ENCODE measurements at places on chromosomes 3 and 15.

DNA sequence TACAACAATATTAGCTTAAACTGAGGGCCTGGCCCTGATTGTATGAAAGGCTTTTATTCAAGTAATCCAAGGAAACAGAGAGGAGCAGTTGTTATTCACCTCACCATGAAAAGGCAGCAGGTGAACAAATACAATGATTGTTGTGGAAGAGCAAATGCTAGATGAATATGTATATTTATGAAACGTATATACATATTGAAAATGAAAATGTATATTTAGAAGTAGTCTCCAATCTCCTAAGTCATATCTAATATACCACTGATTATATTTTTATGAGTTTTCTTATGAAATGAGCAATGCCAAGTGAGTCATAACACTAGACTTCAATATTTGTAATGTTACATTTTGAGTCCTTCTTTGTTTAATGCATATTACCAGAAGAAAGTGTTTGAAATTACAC is 116.2 kb upstream of the KCNMB2 start:
- no peak for DNase-seq

DNA sequence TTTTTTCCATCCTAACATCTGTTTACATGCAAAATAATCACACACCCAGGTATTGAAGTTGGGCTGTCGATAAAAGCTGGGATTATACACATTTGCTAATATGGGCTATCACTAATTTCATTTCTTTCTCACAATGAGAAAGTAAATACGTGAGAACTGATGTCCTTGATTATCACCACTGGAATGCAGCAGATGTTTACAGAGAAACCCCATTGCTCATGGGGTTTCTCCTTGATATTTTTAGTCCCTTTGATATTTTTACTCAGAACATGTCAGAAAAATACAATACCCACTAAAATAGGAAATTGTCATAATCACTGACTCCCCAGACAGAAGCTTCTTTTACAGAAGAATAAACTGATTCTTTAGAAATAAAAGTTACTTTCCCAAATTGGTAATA is 535.1 kb upstream of the CCDC54 start:
- DNase-seq: no peak

DNA sequence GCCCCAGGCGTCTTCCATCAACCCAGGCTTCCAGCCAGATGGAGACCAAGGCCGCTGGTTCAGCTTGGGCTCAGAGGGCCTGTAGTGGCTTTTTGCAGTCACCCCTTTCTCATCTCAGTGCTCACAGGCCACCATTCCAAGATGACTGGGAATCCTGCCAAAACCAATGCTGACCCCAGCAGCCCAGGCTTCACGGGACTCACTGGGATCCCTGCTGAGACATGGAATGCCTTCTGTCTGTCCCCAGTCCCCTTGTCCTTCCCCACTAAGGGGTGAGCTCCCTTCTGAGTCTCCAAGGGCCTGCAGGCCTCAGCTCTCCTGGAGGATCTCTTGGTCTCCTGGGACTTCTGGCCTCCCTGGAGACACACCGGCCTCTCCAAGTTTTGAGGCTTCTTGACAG is 77.4 kb upstream of the SEC13 start:
- no peak for DNase-seq

DNA sequence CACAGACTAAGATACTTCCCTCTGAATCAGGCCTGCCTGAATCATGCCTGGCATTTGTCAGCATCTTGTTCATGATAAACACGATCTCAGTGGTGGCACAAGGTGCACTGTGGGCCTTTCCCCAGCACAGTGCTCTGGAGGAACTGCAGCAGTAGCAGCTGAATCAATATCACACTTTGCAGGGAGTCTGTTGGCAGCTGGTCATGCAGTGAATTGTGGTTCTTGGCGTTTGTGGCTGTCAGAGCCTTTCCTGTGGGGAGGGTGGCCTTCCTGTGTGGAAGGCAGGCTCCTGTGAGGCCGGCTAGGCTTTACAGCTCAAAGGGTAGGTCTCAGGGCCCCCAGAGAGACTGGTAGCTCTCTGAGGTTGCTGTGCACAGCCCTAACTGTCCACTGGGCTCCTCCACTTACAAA is 54.4 kb upstream of the TLE3 start:
- DNase-seq: no peak

DNA sequence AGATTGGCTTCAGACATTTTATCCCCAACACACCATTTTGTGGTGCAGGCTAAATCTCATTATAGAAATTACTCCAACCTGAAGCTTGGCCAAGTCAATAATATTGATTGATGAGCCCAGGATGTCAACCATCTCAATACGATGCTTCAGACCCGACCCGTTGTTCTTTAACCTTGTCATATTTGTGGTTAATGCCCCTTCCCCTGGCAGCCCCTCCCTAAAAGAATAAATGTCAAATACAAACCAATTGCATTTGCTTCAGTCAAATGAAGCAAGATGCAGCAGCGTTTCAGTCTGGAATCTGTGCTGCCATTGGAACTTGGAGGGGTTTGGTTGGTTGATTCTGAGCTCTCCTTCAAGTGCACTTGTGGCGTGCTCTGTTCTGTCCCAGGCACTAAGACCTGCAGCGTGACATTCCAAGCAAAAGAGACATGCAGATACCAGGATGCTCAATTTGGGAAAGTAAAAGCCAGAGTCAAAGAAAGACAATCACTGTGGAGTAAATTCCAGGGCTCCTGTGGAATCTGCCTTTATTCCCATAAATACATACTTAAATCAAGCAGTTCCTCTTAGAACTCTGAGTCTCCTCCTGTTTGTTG is 23.8 kb upstream of the PSMD6 start:
- DNase-seq: no peak

DNA sequence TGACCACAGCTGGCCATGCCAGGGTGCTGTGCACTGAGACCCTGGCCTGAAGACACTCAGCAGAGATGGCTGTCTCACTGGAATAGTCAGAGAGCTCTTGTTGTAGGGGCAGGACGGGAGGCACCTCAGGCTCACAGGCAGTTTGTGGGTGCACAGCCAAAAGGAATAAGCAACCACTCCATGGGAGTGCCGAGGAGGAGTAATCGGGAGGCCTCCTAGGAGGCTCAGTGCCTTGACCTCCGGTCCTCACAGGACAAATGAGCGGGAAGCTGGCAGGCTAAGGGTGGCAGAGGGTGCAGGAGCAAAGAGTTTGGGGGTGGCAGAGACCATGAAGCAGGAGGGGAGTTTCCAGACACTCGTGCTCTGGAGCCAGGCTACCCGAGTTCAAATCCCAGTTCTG is 81.7 kb downstream of the SMAD6 start:
- no peak for DNase-seq

DNA sequence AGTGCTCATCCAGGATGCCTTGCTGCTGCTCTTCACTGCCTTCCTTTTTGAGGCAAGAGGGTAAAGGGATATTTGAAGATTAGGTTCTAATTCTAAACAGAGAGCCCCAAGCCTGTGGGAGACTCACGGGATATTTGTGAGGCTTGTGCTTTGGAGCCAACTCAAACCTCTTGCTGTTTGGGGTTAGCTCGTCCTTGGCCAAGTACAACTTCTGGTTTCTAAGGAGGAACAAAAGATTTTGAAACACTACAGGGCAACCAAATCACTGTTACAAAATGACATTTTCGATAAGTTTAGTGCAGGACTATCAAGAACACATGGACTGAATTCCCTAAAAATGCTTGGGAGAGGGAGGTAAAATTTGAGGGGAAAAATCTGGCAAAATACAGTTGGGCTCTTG is 190.2 kb downstream of the RORA start:
- DNase-seq: no peak

DNA sequence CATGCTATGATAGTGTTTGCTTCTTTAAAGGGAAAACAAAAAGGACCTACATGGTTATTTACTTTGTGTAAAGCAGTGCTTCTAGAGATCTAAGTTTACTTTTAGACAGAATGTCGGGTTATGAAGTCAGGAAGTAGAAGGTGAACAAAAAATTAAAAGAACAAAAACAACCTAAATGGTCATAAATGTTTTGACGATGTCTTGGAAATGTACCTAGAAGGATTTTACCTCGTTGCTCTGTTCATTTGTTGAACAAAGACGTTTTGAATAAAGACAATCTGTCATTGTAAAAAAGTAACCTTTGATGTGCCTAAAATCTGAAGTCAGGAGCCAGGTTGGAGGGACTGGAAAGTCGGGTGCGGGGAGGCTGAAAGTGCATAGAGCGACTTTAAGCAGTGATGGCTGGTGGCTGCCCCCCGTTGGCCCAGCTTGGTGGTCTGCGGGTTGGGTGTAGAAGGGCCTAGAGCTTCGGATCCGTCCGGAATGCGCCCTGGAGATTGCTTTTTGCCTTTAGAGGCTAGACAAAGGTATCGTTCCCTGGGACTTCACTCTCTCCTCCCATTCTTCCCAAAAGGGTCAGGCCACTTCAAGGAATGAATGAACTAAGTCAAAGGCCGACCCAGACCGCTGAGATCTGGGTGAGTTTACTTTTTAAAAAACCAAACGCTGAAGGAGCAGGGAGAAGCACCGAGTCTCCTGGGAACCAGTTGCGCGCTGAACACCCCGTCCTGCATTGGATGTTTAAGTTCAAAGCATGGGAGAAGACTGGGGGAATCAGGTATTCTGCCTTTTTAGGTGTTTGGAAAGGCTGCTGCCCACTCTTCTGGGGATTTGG is 2.1 kb downstream of the SOX14 start:
- DNase-seq: no peak

GRCh38 chr3:123098426-123099330 is 31.9 kb downstream of the PDIA5 start:
- DNase-seq: no peak

Measured in naive thymus-derived CD8-positive, alpha-beta T cell (primary cell).